Stimulated activated CD4-positive, alpha-beta T cell treated with anti-CD3 and anti-CD28 coated beads, TNF-alpha, amount 100 ng/mL, for 1 hour (primary cell): ENCODE measurements at places on chromosomes 12 and 14.

DNA sequence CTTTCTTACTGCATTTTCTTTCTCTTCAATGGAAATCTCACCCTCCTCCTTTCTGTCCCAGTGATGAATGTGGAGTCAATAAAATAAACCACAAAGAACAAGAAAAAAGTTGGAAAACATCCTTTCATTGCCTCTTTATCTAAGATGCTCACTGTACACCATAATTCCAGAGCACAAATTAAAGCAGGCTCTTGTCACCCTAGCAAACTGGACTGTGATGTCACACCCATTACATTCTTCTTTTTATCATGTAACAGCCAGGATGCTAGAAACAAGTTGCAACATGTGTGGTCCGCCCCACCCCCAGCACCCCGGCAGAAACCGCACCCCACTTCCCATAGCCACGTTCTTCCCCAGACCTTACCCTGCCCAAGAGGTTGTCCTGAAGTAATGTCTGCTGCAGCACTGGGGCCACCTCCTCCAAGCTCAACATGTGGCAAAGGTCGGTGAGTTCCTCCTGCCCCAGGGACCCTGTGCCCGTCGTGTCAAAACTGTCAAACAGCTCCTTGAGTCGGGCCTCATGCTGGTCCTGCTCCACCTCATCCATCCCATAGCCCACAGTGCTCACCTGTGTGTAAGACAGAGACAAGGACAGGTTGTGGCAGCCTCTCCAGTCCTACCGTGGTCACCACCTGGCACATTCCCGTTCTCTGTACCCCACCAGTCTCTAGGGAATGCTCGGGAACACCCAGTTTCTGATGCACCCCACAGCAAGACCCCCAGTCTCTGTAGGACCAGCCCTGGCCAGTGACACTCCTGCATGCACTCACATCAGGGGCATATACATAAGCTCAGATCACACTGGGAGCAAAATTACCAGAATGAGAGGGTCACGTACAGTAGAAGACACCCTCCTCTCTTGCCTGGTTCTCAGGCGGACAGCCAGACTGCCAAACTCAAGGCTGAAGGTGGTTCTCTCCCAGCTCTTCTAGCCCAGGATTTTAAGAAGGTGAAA, 9.2 kb downstream of the NIN start:
- no peak for DNase-seq

- no peak for DNase-seq
Observed at GRCh38 chr12:105229371-105229770, 6.6 kb downstream of the APPL2 start.

DNA sequence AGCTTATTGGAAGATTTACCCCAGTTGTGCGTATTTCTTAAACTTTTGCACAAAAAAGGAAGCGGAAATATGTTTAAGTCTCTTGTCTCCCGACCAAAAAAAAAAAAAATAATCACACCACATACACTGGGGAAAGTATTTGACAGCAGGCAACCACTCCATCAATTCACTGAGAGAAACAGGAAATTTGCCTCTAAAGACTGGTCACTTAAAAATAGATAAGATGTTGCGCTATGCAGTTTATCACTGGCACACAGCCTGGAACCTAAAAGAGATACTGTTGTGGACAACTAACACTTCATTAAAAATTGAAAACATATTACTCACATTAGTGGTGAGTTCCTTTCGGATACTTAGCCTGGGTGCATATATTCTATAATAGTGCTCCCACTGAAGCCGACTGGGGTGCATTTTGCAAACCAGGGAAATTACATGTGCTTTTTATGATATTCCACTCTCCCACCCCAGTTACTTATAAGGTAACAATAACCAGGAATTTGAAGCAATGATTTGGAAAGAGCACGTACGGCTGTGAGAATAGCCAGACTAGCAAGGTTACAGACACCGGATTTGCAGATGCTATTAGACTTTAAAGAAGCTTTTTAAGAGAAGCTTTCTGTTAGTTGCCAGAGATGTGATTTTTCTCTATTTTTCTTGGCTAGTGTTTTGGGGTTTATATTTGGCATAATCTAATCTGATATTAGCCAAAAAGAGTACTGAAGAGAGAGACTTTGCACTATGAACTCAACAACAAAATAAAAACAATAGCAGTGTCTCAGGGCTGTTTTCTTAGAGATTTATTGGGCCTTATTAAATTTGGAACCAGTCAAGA, 311.5 kb downstream of the NOVA1 start:
- DNase-seq, result no peak

- DNase-seq, result no peak
Observed at GRCh38 chr14:90535556-90536090, 138.8 kb downstream of the CALM1 start.

GRCh38 chr14:60114881-60115280, 23.2 kb downstream of the PCNX4 start:
- no peak for DNase-seq

- DNase-seq, result no peak
Observed at GRCh38 chr12:98420461-98420860, 94.9 kb upstream of the TMPO start.

DNA sequence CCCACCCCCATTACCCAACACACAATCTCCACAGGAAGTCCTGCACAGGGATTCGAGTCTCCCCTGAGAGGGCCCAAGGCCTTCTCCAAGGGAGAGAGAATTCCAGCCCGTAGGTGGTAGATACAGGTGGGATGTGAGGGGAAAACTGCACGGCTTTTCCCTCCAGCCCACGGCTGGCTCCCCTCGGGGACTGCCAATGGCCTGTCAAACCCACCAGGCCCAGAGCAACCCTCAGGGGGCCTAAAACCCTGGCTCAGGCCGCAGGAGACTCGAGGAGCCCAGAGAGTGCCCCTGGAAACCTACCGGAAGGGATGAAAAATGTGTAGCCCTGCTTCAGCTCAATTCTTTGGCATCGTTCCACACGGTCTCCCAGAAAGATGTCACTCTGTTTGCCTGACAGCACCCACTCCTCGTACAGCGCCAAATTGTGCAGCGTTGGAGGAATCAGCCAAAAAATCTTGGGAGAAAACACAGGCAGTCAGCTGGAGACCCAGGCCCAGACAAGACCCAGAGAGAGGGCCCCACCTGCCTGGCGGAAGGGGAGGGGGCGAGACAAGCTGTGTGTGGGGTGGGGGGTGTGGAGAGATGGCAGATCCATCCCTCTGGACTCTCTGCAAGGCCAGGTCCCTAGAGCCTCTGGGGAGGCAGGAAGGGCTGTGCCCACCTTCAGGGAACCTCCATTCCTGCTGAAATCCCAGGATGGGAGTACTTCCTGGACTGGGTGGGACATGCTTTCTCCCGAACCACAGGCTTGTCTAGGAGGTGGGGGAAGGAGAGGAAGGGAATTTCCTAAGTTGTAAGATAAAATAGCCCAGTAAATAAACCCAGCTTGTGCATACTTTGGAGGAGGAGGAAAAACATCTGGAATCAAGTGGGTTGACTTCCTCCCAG, 48.1 kb downstream of the KDM2B start:
- no peak for DNase-seq

- DNase-seq, result no peak
Observed at GRCh38 chr14:54083549-54084239, 127.1 kb upstream of the BMP4 start.

- no peak for DNase-seq
Observed at GRCh38 chr14:105064721-105065143, 498 bp downstream of the GPR132 start.

- DNase-seq, result no peak
Observed at GRCh38 chr12:103712216-103712615, 125.1 kb downstream of the STAB2 start.

- no peak for DNase-seq
Observed at GRCh38 chr12:131770120-131770519, 58.1 kb upstream of the MMP17 start.

- DNase-seq, result no peak
Observed at GRCh38 chr12:31737345-31737744, 8.5 kb upstream of the AMN1 start.

GRCh38 chr14:94398182-94398479, 9.7 kb upstream of the SERPINA1 start:
- DNase-seq, result no peak

DNA sequence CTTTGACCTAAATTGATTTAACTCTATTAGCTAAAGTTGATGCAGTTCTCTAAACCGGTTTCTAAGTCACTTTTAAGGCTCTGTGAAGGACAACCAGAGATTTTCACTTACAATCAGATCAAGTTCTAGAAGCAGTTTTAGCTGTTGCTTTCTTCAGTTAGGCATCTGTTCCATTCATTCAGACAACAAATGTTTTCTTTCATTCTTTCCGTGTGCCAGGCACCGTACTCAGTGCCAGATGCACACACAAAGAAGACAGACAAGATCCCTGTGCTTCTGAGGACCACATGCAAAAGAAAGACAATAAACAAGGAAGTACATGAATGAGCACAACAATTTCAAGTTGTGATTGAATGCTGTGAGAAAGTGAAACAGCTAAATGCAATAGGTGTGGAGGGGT, 11.1 kb upstream of the EGLN3 start:
- DNase-seq, result no peak

- no peak for DNase-seq
Observed at GRCh38 chr14:69408331-69408960, 10.0 kb downstream of the SLC39A9 start.

DNA sequence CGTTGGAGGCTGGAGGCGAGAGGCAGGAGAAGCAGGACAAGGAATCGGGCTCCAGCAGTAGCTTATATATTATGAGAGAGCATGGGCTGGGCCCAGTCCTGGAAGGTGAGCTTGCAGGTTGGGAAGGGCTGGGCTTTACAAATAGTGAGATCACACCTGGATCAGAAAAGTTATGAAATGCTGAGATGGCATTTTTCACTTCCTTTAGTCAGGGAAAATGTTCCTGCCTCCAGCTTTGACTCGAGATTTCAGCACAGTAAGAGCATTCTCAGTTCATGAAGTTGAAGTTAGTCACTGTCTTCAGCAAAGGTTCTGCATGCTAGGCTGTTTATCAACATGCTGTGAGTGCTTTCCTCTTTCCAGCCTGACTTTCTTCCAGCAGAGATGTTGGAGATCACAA, at the start of gene KRT6C:
KRT6C (minus strand) TSS at position 38 of the 400 bp plus-strand sequence. CDS start 68 bp downstream, outside the sequence.
- DNase-seq, result no peak

- no peak for DNase-seq
Observed at GRCh38 chr12:116635487-116635886, 76.3 kb downstream of the MAP1LC3B2 start.

DNA sequence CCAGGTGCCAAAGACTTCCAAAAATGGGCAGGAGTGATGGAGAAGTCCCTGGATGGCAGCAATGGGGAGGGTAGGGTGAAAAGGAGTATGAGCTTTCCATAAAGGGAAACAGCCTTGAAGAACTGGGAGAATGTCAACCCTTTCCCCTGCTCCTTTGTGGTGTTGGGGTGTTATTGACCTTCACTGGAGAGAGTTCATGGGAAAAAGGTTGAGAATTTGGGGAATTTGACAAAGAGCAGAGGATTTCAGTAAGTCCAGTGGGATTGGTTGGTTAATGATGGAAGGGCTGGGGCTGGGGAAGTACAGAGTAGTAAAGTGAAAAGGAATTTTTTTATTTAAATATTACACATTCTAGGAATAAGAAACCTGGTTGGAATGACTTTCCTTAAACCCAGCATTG, 116.6 kb downstream of the ERC1 start:
- DNase-seq, result no peak

- no peak for DNase-seq
Observed at GRCh38 chr12:79782172-79782900, 91.6 kb upstream of the PAWR start.

DNA sequence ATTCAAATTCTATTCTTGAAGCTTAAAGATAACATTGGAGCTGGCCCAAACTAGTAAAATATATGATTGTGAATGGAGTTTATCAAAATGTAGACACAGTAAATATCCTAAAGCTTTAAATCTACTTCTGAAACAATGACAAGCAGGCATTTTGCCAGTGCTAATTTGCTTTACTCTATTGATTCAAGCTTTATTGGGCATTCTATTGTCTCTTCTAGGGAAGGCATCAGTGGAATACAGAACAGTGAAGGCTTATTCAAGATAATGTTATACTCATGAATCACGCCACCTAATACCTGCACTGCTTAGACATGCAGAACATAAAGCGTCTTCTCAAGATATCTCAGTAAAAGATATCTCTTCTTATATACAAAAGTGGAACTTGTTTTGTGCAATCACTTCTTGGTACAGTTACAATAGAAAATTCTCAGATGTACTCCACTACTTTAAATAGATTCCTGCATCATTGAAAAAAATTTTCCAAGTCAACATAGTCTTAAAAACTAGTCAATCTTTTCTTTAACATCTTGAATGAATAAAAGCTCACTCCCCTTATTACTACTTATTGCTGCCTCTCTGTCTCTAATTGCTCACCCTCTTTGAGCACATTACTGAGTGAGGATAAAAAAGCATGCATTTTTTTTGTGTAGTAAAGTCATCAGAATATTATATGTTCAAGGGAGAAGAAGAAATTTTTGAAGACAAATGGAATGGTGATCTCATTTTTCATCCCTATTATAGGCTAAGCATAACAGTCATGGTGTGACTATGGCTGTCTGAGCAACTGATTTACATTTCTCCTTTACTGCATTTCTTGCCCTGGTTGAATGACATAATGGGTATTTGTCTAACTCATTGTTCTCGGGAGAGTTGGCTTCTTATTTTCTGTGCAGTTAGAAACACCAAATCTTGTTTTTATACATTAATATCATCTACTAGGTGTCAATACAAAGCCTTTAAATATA, 98.0 kb upstream of the E2F7 start:
- DNase-seq, result no peak

DNA sequence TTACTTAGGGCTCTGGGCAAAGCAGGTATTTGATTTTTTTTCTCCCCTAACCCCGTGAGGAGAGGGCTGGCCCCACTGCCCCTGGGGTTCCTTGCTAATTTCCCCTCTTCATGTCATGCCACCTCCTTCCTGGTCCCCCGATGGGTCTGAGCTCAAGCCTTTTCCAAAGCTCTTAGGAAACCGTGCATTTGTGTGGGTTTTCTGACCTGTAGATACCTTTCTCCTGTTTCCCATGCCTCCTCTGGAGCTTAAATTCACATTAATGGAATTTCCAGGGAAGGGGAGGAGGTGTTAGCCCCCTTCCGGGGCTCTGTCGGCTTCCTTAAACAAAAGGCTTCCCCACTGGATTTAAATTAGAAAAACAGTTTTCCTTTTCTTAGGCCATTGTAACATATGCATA, 12.6 kb downstream of the SFSWAP start:
- DNase-seq, result no peak

- DNase-seq, result no peak
Observed at GRCh38 chr12:4974217-4974616, 64.5 kb downstream of the KCNA1 start.

DNA sequence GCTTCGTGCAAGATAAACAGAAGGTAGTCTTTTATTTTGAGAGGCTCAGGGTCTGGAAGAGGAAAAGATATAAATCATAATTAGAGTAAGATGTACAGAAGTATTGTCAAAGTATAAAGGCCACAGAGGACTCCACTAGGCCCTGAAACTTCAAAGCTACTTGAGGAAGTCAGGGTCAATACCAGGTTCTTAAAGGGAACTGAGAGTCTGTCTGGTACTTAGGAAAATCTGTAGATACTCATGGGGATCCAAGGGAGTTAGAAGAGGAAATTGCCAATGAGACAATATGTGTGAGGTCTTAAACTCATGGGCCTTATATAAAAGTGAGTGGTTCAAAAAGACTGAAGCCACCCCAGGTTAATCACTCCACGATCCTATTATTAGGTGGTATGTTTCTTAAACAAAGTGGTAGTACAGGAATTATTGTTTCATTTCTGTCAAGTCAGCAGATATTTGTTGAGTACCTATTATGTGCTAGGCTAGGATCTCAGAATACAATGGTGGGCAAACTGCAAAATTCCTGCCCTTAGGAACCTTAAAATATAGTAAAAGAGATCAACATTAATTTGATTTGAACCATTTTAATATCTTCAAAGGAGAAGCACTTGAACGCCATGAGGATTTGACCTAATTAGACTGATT, 314.6 kb downstream of the ADAMTS20 start:
- DNase-seq, result no peak

- DNase-seq, result no peak
Observed at GRCh38 chr12:3559601-3560294, 68.7 kb downstream of the PRMT8 start.
